ENCODE measurements at places on chromosomes 11 and 22.

GRCh38 chr11:79422866-79423265, 18.0 kb downstream of the TENM4 start:
- DNase-seq, result no peak

DNA sequence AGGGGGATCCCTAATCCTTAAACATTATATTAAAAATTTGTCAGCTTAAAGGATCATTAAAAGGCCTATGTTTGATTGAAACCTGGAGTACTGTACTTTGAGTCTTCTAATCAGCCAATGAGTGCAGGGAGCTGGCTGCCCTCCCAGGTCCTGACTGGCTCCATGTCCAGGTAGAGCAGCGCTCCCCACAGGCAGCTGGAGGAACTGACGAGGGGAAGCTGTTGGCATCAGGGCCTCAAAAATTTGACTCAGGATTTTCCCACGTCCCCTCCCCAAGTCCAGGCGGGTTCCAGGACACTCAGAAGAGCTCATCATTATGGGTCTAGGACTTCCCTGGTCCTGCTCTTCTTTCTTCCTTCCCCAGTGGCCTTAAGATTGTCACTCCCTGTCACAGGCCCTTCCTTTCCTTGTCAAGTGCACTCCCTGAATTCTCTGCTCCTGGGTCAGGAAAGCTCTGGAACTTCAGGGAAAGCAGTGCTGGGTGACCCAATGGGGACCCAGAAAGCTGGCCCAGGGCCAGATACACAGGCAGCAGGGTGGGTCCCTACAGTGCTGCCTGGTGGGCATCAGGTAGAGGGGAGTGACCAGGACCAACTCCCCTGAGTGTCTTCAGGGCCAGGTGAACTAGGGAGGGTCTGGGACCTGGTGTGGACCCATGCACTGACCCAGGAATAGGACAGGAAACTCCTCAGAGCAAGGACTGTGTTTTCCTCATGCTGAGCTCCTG, 65.5 kb downstream of the GGTLC2 start:
- DNase-seq, result no peak

DNA sequence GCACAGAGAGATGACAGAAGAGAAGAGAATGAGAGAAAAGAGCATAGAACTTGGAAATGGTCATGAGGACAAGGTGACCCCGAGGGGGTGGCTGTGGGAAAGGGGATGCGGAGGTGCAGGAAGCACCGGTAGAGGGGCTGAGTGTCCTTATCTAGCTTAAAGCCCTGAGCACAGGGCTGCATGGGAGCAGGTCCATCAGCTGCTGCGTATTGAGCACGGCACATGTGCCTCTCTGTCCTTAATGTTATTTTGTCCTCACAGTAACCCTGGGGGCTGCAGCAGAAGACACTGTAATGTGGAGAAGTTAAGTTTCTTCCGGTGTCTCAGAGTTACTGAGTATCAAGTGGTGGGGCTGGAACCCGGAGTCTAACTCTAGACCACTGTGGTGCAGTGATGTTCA, 94.4 kb upstream of the OR4B1 start:
- no peak for DNase-seq

- DNase-seq, result no peak
These were observed 11.6 kb upstream of the CKAP5 start for GRCh38 chr11:46857666-46858065.

GRCh38 chr11:18490319-18490718, 34.7 kb downstream of the LDHAL6A start:
- DNase-seq, result no peak

DNA sequence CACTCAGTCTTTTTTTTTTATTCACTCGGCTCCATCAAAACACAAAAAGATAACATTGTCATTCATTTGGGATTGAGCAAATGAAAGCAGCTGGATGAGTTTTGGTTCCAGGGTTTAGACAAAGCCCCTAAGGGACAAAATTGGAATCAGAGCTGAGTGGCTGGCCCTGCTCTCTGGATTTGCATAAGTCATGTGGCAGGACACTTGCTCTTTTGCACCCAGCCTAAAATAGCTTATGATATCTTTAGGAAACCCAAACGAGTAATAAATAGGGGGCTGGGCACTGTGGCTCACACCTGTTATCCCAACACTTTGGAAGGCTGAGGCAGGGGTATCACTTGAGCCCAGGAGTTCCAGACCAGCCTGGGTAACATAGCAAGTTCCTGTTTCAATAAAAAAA, 11.0 kb upstream of the TMEM121B start:
- no peak for DNase-seq

DNA sequence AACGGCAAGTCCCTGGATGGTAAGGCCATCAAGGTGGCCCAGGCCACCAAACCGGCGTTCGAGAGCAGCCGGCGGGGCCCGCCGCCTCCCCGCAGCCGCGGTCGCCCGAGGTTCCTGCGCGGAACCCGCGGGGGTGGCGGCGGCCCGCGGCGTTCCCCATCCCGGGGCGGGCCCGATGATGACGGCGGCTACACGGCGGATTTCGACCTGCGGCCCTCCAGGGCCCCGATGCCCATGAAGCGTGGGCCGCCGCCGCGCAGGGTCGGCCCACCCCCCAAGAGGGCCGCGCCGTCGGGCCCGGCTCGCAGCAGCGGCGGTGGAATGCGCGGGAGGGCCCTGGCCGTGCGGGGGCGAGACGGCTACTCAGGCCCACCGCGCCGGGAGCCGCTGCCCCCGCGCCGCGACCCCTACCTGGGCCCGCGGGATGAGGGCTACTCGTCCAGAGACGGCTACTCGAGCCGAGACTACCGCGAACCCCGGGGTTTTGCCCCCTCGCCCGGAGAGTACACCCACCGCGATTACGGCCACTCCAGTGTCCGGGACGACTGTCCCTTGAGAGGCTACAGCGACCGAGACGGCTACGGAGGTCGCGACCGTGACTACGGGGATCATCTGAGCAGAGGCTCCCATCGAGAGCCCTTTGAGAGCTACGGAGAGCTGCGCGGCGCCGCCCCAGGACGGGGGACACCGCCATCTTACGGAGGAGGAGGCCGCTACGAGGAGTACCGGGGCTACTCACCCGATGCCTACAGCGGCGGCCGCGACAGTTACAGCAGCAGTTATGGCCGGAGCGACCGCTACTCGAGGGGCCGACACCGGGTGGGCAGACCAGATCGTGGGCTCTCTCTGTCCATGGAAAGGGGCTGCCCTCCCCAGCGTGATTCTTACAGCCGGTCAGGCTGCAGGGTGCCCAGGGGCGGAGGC, 792 bp downstream of the RBMXL2 start:
- DNase-seq, result no peak

DNA sequence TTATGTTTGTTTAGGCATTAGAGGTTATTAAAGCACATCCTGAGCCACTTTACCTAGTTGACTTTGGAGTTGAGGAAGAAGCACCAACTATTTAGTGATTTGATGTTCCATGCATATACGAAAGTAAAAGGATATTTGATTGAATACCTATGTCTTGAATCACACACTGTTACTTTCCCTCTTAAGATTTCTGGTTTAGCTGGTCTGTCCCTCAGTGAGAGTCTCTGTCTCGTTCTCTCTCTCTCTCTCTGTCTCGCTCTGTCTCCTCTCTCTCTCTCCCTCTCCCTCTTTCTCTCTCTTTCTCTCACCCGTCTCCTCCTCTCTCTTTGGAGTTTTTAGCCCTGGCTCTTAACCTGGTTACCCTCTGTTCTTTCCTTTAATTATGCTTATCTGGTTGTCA, 11.0 kb downstream of the CTNND1 start:
- DNase-seq, result no peak

DNA sequence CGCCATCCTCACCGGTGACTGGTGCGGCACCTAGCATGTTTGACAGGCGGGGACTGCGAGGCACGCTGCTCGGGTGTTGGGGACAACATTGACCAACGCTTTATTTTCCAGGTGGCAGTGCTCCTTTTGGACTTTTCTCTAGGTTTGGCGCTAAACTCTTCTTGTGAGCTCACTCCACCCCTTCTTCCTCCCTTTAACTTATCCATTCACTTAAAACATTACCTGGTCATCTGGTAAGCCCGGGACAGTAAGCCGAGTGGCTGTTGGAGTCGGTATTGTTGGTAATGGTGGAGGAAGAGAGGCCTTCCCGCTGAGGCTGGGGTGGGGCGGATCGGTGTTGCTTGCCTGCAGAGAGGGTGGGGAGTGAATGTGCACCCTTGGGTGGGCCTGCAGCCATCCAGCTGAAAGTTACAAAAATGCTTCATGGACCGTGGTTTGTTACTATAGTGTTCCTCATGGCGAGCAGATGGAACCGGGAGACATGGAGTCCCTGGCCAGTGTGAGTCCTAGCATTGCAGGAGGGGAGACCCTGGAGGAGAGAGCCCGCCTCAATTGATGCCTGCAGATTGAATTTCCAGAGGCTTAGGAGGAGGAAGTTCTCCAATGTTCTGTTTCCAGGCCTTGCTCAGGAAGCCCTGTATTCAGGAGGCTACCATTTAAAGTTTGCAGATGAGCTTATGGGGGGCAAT, 1.1 kb downstream of the NEAT1 start:
- no peak for DNase-seq

- no peak for DNase-seq
These were observed 5.7 kb upstream of the PVALB start for GRCh38 chr22:36822581-36822980.

DNA sequence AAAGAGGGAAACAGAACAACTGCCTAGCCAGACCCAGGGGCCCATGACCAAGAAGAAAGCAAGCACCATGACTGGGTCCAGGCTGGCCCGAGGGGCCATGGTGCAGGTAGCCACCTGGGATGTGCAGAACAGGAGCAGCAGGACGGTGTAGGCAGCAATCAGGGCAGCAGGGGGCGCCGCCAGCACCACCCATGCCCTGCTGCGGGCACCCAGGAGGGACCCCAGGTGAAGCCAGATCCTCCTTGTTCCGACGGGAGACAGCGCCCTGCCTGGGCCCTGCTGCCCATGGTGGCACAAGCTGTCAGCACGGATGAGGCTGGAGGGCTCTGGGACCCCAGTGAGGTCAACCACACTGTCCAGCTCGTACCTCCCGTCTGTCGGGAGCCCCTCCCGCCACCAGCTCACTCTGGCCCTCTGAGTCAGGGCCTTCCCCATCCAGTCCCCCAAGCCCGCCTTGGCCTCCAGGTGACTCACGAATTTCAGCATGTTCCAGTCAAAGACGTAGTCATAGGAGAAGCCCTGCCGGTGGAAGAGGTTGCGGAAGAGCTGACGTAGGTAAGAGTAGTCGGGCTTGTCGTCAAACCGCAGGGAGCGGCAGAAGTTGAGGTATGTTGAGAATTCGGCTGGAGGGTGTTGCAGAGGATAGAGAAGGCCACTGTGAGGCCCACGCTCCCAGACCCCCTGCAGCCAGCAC, 18.8 kb downstream of the CSNK1E start:
- DNase-seq, result no peak
